Left ventricle myocardium superior (tissue), 1 donor: ENCODE measurements at places on chromosomes 7 and 10. TPM values are rescaled to one million over a fixed set of nuclear protein-coding genes. Genes with fewer than 3 reads are reported as not detected.

The FBXW4 gene
- total RNA-seq = 106 TPM

DNA sequence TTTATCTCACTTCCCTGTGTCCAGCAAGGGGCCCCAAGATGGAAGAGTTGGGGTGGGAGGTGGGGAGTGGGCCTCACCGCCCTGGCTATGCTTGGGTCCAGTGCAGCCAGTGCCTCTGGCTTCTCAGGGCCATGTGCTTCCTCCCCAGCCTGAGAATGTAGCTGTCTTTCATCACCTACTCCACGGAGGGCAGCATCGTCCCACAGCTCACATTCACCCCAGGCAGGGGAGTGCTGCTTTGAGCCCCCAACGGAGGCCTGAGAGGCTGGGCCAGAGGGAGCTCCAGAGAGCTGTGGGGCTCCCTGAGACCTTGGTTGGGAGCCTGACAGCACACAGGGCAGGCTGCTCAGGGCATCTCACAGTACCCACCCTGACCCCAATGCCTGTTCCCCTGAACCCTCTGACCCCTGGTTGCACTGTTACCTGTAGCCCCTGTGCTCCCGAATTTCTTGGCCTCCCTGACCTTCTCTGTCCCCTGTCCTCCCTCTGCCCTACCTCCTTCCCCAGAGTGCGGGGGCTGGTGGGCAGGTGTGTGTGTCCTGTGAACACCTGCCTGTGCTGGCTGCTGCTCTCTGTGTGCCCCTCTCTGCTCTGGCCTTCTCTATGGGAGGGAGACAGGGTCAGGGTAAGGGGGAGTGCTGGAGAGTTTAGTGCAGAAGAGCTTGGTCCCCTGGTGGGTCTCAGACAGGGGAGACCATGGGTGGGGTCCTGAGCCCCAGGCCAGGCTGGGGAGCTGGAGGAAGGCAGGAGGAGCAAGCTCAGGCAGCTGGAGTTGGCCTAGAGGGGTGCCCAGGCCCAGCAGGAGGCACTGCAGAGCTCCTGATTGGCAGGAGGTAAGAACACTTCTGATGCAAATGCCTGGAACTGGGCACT, 19.6 kb upstream of the ZNF488 start:
- DNase-seq = peak; percentile 22

- no peak for DNase-seq
Observed at GRCh38 chr10:11724938-11725776, 17.0 kb upstream of the ECHDC3 start.

The ASB10 gene
- 46.1 TPM for total RNA-seq

DNA sequence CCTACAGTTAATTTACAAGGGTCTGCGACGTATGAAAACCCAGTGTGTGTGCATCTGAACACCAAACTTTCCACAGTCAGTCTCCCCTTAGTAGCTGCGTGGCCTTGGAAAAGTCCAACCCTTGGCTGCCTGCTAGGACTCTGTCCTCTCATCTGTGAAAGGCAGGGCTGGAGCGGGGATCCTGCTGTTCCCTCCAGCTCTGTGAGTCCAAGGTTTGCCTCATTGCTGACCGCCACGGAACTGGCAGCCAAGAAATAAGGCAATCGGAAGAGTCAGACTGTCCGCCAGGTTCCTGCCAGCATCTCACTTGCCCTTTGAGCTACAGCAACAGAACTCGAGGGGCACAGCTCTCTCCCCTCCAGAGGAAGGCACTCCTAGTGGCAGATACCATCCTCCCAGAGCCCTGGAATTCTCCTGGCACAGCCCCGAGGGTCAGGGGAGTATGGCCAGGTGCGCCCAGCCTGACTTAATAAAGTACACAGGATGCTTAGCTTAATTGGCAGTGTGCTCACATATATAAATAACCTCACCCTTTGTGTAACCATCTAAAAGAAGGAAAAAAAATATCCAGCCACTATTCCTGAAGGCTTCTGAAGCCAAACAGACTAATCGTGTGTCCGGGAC, 530.1 kb upstream of the FOXK1 start:
- no peak for DNase-seq

- no peak for DNase-seq
Observed at GRCh38 chr10:58393317-58393716, 8.1 kb downstream of the TFAM start.

- no peak for DNase-seq
Observed at GRCh38 chr7:92880212-92881090, 44.1 kb upstream of the CDK6 start.

The ATP5MK gene
- total RNA-seq = 1,234 TPM

DNA sequence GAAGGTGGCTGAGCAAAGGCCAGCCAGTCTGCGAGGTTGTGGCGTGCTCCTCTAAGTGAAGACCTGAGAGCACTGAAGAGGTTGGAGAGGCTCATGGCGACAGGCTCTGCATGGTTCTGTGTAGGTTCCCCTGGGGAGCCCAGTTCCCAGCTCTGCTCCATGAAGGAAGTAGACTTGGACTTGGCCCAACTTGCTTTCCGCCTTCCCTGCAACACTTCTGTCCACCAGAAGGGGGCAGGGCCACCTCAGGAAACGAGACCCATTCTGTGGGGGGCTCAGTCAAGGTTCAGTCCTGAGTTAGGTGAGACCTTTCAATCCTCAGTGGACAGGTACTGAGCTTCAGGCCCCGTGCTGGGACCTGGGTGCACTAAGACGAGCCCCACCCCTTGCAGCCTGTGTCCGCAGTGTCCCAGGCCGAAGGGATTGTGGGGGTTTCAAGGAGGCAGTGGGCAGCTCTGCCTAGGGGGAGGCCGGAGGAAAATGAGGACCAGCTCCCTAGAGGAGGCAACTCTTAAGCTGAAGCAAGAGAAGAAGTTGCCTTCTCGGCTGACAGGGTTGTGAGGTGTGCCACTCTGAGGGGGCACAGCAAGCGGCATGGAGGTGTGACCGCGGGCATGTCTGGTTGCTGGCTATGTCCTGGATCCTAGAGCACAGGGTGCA, 15.0 kb upstream of the PCBD1 start:
- DNase-seq = peak; percentile 74

The CLDN3 gene
- total RNA-seq = not detected

DNA sequence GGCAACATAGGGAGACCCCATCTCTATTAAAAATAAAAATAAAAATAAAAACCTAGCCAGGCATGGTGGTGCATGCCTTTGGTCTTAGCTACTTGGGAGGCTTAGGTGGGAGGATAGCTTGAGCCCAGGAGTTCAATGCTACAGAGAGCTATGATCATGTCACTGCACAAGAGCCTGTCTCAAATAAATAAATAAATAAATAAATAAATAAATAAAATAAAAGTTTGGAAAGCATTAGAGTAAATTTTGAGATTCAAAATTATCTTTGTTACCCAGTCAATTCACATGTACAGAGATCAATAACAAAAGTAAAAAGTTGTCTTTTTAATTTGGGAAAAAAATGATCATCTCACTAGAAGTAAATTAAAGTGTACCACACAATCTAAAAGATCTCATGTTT, 255.8 kb upstream of the MYO3A start:
- no peak for DNase-seq

- DNase-seq = peak; percentile 41
Observed at GRCh38 chr10:102504179-102504975, 605 bp downstream of the SUFU start.

DNA sequence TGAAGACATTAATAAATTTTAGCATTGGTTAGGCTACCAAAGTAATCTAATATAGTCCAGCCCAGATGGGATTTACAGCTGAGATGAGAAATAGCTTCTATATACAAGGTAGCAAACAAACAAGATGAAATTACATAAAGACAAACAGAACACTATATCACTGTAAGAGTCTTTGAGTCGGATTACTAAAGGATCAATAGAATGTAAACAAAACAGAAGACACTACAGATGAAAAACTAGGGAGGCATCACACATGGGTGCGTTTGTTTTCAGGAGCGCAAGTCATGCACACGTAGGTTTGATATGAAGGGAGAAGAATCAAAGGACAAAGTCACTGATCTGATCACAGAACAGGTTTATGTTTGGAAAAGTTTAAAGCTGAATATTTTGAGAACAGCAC, 26.5 kb downstream of the MPP7 start:
- DNase-seq = no peak
